Activated CD4-positive, alpha-beta memory T cell treated with anti-CD3 and anti-CD28 coated beads, Interleukin-2, amount 10 ng/mL, durations not matched to agents 7 days and 5 days (primary cell): ENCODE measurements at places on chromosomes 3 and 15.

- H3K4me3 ChIP-seq: no peak overlapping the region
- H3K36me3 ChIP-seq: peaks cover 25% of the 10 kb centered on the region
- no peak for DNase-seq
Measured at GRCh38 chr15:68126396-68126795, 72.3 kb downstream of the PIAS1 start.

- H3K27me3 ChIP-seq: no peaks in the 10 kb centered on the region
- peaks cover 5% of the 10 kb centered on the region for H3K36me3 ChIP-seq
- peaks cover 4% of the 10 kb centered on the region for H3K4me1 ChIP-seq
Measured at GRCh38 chr3:184005941-184006507, 11.7 kb downstream of the ABCC5 start.

DNA sequence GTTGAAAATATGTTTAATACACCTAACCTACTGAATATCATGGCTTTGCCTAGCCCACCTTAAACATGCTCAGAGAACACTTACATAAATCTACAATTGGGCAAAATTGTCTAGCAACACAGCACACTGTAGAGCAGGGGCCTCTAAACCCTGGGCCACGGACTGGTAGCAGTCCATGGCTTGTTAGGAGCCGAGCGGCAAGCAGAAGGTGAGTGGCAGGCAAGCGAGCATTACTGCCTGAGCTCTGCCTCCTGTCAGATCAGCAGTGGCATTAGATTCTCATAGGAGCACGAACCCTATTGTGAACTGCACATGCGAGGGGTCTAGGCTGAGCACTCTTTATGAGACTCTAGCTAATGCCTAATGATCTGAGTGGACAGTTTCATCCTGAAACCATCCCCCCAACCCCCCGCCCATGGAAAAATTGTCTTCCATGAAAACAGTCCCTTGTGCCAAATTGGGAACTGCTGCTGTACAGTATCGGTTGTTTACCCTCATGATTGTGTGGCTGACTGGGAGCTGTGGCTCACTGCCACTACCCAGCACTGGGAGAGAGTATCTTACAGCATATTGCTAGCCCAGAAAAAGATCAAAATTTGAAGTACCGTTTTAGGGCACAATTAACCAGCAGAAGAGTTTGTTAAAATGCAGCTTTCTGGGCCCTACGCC is 26.1 kb downstream of the CMSS1 start:
- DNase-seq: no peak
- no peak overlapping the region for H3K4me3 ChIP-seq
- H3K27me3 ChIP-seq: no peaks in the 10 kb centered on the region
- peaks cover 12% of the 10 kb centered on the region for H3K4me1 ChIP-seq
- H3K27ac ChIP-seq: no peak overlapping the region
- no peaks in the 10 kb centered on the region for H3K36me3 ChIP-seq

- DNase-seq: no peak
- H3K4me1 ChIP-seq: no peaks in the 10 kb centered on the region
- peaks cover 5% of the 10 kb centered on the region for H3K36me3 ChIP-seq
- H3K4me3 ChIP-seq: no peak overlapping the region
Measured at GRCh38 chr3:4943549-4943948, 35.7 kb upstream of the BHLHE40 start.

DNA sequence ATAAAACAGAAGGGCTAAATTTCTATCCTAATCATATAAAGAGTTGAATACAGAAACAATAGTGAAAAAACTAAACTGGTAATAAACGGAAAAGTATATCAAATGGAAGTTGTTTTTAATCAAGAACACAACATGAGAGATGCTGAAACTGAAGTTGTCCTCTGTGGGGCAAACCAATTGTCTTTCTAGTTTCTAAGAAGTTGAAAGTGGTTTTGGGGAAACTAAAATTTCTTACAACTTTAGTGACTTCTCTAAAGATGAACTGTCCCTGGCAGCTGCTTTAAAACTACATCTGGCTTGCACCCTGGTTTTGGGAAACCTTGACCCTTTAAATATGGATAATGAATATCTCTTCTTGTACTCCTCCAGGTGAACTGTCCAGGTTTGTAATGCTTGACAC is 155.6 kb downstream of the ADAM10 start:
- H3K27me3 ChIP-seq: no peaks in the 10 kb centered on the region
- peaks cover 28% of the 10 kb centered on the region for H3K4me1 ChIP-seq
- no peak overlapping the region for H3K4me3 ChIP-seq
- peaks cover 47% of the 10 kb centered on the region for H3K36me3 ChIP-seq
- no peak overlapping the region for H3K27ac ChIP-seq

DNA sequence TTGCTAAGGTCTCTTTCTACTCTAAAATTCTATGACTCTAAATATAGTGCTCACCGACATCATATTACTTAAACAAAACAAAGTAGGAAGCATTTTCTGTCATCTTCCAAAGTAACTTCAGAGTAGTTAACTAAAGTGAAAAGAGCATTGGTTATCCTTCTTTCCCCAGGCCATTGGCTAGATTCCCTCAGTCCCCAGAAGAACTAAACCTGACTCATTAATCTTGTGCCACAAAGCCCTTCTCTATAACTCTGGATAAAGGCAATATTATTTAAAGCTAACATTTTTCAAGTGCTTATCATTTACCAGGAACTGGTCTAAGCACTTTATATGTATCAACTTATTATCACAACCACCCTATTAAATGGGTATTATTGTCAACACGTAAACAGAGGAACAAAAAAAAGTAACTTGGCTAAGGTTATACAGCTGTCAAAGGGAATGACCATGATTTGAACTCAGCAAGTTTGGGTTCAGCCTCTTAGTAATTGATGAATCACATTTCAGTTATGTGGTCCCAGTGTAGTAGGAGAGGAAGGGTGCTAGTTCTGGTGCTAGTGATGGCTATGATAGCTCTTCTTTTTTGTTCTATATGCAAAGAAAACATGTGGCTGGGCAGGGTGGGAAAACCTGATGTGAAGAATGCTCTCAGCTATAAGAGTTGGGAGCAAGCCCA is 304.9 kb downstream of the FGF12 start:
- no peak overlapping the region for H3K27ac ChIP-seq
- no peak overlapping the region for H3K4me3 ChIP-seq
- H3K36me3 ChIP-seq: no peaks in the 10 kb centered on the region
- H3K27me3 ChIP-seq: peaks cover 1% of the 10 kb centered on the region
- no peaks in the 10 kb centered on the region for H3K4me1 ChIP-seq
- no peak for DNase-seq

DNA sequence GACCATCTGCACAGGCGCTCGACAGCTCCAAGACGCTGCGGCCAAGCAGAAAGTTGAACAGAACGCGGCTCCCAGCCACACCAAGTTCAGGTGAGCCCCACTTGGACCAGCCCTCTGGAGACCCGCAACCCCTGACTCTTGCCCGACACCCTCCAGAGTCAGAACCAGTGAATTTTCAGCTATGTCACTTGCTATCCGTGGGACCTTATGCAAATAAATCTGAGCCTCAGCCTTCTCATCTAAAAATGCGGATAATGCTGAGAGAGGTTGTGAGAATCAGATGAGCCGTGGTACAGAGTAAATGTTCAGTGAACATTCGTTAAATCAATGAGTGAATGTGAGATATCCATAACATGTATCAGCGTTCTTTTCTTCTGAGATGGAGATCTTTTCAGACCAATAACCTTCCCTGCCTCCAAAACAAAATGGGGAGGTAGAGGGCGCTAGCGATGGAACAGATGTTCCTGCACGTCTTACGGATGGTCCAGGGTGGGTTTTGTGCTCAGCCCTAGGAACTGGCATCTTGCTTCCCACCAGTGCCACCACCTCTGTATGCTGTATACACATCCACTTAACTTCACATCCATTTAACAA is 524 bp downstream of the MRPS11 start:
- no peak for DNase-seq
- peaks cover 42% of the 10 kb centered on the region for H3K4me1 ChIP-seq
- peak overlapping the region; percentile 93 for H3K27ac ChIP-seq
- H3K36me3 ChIP-seq: peaks cover 31% of the 10 kb centered on the region

- no peak for DNase-seq
- no peaks in the 10 kb centered on the region for H3K27me3 ChIP-seq
- no peaks in the 10 kb centered on the region for H3K36me3 ChIP-seq
- H3K4me3 ChIP-seq: no peak overlapping the region
- no peaks in the 10 kb centered on the region for H3K4me1 ChIP-seq
- no peak overlapping the region for H3K27ac ChIP-seq
Measured at GRCh38 chr15:47377465-47377864, 339.8 kb upstream of the SEMA6D start.
